ENCODE measurements at places on chromosomes 3 and 15.

DNA sequence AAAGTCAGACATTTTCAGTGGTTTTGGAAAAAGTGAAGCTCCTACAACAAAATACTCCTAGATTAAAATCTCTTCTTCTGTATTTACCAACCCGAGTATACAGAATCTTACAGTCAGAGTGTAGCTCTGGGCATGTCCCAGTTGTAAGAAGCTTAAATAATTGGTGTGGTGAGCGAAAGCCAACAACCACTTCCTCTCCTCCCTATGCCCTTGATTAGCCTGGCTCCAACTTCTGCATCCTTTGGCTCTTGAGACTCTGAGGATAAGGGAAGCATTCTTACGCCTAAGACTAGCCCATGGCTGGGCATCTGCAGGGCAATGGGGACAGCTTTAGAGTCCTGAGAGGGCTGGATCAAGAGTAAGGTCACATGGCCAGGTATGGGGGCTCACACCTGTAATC, 25.5 kb downstream of the RFT1 start:
- peak overlapping the region; percentile 38 for H3K27ac ChIP-seq
- peaks cover 87% of the 10 kb centered on the region for H3K4me1 ChIP-seq
- no peaks in the 10 kb centered on the region for H3K27me3 ChIP-seq
- H3K36me3 ChIP-seq: peaks cover 73% of the 10 kb centered on the region
- DNase-seq: peak; percentile 18

- DNase-seq: no peak
- no peak overlapping the region for H3K4me3 ChIP-seq
- H3K27me3 ChIP-seq: peaks cover 47% of the 10 kb centered on the region
- H3K36me3 ChIP-seq: no peaks in the 10 kb centered on the region
- H3K4me1 ChIP-seq: peaks cover 2% of the 10 kb centered on the region
These were observed 70.1 kb downstream of the KLF15 start for GRCh38 chr3:126287171-126287535.

- no peak for DNase-seq
- peak overlapping the region; percentile 10 for H3K27ac ChIP-seq
- H3K36me3 ChIP-seq: no peaks in the 10 kb centered on the region
- H3K27me3 ChIP-seq: peaks cover 2% of the 10 kb centered on the region
These were observed 6.7 kb downstream of the POU1F1 start for GRCh38 chr3:87269723-87270122.

DNA sequence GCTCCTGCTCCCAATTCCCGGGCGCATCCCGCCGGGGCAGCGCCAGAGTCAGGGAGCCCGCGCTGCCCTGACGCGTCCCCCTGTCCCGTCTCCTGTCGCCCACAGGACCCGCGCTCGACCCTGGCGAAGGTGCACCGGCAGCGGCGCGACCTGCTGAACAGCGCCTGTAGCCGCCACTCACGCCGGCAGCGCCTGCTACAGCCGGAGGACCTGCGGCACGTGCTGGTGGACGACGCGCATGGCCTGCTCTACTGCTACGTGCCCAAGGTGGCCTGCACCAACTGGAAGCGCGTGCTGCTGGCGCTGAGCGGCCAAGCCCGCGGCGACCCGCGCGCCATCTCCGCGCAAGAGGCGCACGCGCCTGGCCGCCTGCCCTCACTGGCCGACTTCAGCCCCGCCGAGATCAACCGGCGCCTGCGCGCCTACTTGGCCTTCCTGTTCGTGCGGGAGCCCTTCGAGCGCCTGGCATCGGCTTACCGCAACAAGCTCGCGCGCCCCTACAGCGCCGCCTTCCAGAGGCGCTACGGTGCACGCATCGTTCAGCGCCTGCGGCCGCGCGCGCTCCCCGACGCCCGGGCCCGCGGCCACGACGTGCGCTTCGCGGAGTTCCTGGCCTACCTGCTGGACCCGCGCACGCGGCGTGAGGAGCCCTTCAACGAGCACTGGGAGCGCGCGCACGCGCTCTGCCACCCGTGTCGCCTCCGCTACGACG, 16.9 kb downstream of the C3orf22 start:
- no peaks in the 10 kb centered on the region for H3K36me3 ChIP-seq
- H3K4me3 ChIP-seq: no peak overlapping the region
- peaks cover 8% of the 10 kb centered on the region for H3K4me1 ChIP-seq
- no peak for DNase-seq
- peaks cover 7% of the 10 kb centered on the region for H3K27me3 ChIP-seq

- peak overlapping the region; percentile 93 for H3K27ac ChIP-seq
- H3K4me3 ChIP-seq: peak overlapping the region; percentile 53
- no peaks in the 10 kb centered on the region for H3K27me3 ChIP-seq
- DNase-seq: peak; percentile 63
- H3K4me1 ChIP-seq: peaks cover 50% of the 10 kb centered on the region
These were observed 8.8 kb downstream of the RPL39L start for GRCh38 chr3:187130346-187131066.

DNA sequence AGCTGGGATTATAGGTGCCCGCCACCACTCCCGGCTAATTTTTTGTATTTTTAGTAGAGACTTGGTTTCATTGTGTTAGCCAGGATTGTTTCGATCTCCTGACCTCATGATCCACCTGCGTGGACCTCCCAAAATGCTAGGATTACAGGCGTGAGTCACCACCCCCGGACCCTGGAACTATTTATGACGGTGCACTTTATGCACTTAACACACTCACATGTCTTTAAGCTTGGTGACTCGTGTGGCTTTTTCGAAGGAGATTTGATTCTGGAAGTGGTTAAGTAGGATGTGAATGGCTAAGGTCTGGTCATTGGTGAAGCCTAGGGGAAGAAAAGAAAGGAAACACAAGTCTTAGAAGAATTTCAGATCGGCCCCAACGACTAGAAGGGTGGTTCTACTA, 20.3 kb downstream of the BBS4 start:
- no peaks in the 10 kb centered on the region for H3K27me3 ChIP-seq
- H3K4me1 ChIP-seq: no peaks in the 10 kb centered on the region
- no peak overlapping the region for H3K27ac ChIP-seq
- no peak overlapping the region for H3K4me3 ChIP-seq
- no peaks in the 10 kb centered on the region for H3K36me3 ChIP-seq

- H3K27me3 ChIP-seq: no peaks in the 10 kb centered on the region
- no peak overlapping the region for H3K4me3 ChIP-seq
- H3K36me3 ChIP-seq: no peaks in the 10 kb centered on the region
- H3K4me1 ChIP-seq: peaks cover 1% of the 10 kb centered on the region
These were observed 204.0 kb downstream of the OSBPL10 start for GRCh38 chr3:31777092-31777491.

All from activated CD4-positive, alpha-beta T cell treated with anti-CD3 and anti-CD28 coated beads, Interleukin-2, amount 10 ng/mL, durations not matched to agents 7 days and 5 days (primary cell).